Mesenteric fat pad (tissue), 1 donor: ENCODE measurements at places on chromosomes 1 and 21. TPM values are rescaled to one million over a fixed set of nuclear protein-coding genes. Genes with fewer than 3 reads are reported as not detected.

The TRIM17 gene
- not detected for total RNA-seq

GRCh38 chr1:171191992-171192391 is 6.9 kb downstream of the FMO2 start:
- no peak for DNase-seq

DNA sequence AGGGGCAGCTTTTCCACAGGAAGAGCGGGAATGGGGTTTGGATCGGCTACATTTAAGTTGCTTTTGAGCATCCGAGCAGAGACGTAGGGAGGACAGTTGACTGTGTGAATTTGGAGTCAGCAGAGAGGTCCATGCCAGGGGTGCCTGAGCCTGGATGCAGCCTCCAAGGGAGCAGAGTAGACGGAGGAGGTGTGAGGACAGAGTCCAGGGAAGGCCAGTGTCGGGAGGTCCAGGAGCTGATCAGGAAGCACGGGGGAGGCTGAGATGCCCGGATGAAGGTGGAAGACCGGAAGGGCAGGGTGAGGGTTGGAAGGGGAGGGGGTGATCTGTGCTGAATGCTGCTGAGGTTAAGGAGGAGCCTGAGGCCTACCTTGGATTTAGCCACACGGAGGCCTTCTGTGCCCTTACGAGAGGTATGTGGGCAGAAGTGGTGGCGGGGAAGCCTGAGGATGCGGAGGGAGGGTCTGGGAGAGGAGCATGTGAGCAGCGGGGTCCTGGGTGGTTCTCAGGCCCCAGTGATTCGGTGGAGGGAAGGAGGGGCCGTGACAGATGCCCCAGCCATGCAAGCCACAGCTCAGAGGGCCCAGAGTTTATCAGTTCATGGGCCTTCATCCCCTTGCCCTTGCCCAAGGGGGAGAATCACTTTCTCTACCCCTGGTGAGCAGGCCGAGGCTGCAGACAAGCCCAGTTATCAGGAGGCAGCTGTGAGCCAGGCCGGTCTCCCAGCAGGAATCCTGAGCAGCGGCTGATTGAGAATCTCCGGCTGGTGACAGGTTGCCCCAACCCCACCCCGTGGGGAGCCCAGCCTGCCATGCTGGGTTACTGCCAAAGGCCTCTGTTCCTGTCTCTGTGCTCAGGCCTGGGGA is 54.0 kb upstream of the ACTL8 start:
- no peak for DNase-seq

The NIBAN1 gene
- total RNA-seq: 25.9 TPM

The ZMYND12 gene
- total RNA-seq: 1.3 TPM

DNA sequence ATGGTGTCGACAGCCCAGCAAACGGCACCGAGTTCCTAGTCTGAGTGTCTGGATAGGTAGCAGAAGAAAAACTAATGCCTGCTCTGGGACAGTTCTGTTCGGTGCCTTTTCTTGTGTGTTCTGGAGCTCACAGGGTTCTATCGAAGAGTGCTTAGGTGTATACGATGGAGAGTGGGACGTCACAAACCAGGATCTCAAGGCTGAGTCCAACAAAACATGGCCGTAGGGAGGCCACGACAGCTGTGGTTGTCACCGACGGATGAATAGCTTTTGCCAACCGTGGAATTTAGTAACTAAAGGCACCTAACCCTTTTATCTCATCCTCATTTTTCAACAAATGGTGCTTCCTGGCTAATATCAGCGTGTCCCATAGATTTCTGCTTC is 635 bp upstream of the SYNJ1 start:
- DNase-seq: no peak

DNA sequence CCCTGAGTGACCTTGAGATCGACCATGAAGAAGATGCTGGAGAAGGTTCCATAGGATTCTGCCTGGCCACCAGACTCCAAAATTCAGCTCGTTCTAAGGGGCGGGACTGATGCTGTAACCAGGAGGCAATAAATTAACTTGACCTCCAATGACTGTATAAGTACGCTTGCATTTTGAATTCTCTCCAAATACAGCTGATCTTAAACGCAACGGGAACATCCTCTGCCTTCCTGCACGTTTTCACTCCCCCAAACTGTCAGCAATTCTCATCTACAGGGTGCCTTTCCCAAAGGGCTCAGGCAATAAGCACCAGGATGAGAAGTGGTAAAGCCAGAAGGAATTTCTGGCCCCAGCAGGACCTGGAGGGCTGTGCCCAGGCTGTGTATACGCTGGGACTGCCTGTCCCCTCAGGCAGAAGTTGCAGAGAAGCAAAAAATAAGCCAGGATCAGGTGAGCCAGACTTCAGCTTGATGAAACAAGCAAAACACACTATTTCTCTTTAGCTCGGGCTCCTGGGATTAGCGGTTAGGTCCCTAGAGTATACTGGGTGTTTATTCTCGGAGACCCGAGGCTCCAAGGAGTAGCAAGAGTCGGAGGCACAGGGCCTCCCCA is 124.8 kb downstream of the LRIG2 start:
- DNase-seq: no peak

The KCNE2 gene
- not detected for total RNA-seq

GRCh38 chr1:165383067-165383466 is 26.6 kb upstream of the LMX1A start:
- DNase-seq: no peak

DNA sequence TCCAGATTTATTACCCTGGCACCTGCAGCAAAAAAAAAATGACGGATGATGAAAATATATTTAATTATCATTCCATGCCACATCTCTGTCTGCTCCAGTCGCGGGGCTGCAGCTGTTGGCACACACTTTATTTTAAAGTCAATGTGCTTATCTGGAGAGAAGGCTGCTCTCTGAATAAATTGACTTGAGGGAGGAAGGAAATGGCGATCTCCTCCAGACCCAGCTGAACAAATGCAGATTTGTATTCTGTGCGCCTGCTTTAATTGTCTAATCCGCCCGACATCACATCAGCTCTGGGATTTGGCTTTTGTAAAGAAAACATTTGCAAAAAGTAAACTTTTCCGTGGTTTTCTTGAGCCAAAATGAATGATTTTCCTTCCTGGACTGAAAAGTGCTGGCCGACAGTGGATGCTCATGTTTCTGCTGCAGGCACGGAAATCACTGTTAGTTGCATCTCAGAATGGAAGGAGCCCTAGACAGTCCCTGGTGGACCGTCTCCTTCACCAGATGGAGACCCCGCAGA is 150.2 kb downstream of the CAMTA1 start:
- DNase-seq: no peak

DNA sequence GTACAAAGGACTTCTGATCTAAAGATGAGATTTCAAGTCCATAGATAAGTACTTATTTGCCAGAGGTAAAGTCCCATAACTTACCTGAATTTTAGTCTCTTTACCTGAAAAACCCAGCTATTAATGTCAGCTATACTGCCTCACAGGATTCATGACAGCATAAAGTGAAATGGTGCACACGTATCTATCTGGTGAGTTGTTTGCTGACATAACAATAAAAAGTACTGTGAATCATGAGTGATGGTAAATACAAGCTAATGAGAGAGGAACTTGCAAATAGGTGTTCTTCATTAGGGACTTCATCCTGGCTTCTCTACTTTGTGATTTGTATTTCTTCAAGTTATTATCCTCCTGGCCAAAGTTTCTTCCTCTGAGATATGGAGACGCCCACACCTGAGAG is 225.1 kb upstream of the C8B start:
- no peak for DNase-seq

GRCh38 chr1:85451236-85451830 is 13.6 kb downstream of the DDAH1 start:
- no peak for DNase-seq

- DNase-seq: no peak
Measured at GRCh38 chr1:172390301-172390682, 30.2 kb upstream of the C1orf105 start.

DNA sequence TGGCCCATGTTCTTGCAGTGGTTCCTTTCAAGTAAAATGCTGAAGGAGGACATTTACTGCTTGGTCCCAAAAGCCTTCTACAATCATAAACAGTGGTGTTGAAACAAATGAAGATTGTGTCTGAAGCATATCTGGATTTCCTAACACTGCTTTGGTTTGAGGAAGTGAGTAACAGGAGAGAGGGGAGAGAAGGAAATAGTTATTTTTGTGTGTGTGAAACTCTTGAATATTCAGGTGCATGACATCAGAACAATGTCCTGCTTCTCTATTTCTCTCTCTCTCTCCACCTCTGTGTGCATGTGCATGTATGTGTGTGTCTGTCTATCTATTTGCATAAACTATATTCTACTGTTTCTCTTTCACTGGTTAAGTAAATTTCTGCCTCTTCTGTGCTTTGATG is 61.4 kb upstream of the TNFSF18 start:
- DNase-seq: no peak

- DNase-seq: no peak
Measured at GRCh38 chr1:39104158-39105060, 78.3 kb downstream of the NDUFS5 start.

The SAMSN1 gene
- 42.4 TPM for total RNA-seq

DNA sequence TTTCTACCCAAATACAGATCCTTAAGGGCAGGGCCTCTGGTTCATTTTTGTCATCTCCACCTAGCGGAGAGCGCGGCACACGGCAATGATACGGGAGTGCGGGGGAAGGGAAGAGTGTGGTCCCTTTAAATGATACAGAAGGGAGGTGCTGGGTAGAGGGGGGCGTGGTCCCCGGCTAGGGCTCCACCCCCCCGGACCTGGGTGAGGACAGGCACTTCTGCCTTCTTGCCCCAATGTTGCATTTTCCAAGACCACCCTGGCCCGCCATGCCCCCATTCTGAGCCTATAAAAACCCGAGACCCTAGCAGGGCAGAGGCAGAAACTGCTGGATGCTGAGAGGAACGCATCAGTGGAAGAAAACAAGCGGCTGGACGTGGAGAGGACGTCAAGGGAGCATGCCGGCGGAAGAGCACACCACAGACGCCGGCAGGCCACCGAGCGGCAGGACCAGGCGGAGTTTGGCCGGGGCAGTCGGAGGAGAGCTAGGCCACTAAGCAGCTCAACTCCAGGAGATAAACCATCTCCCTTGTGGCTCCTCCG is 30.0 kb downstream of the LRRC3 start:
- DNase-seq: no peak

DNA sequence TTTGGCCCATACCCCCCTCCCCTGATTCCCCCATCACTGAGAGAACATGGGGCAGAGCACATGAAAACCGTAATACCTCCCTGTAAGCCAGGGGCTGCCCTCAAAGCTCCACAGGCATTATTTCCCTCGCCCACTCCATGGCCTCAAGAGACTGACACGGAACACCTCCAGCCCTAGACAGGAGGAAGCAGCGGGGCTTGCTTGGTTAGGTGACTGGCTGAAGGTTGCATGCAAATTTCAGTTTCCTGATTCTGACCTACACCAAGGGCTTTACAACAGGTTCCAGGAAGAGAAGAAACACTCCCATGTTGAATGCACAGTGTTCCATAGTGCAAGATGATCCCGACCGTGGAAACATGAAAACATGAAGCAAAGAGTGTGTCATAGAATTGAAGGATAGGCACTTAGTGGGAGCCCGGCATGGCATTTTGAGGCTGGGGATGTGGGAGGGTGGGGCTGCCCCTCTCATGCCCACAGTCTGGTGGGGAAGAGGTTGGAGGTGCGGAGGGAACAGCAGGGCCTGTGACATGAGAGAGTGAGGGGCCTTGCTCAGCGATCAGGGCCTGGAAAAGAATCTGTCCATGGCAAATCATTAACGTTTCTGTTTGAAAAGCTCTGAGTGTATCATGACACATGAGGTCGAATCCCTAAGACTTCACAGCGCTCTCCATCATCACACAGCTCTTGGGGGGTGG is 33.5 kb downstream of the GPR137B start:
- DNase-seq: peak; percentile 62

DNA sequence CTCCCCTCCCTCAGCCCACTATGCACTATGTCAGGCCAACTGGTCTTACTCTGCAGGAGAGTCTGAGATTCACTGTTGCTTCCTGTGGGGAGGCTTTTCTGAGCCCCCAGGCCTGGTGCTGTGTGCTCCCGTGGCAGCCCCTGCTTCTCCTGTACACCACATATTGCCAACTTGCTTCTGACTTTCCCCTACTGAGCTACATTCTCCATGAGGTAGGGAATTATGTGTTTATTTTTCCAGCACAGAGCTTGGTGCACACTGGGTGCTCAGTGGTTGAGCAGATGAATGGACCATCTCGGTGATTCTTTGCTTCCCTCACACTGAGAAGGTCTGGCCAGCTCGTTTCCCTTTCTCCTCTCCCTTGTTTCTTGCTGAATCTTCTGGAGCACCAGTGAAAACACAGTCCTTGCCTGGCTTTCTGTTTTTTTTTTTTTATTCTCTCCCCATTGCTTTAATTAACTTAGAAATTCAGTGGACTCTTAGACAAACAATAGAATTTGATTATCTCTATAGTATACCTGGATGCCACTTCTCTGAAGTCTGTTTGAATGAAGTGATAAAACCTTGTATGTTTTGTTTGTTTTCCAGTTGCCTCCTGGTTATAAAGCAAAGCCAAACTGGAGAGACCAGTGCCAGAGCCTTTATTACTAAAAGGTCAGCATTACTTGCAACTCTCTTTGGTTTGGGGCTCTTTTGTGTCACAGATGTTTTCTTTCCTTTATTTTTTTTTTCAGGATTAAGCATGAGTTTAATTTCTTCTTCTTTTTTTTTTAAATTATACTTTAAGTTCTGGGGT is 50.3 kb upstream of the CNIH3 start:
- DNase-seq: no peak

DNA sequence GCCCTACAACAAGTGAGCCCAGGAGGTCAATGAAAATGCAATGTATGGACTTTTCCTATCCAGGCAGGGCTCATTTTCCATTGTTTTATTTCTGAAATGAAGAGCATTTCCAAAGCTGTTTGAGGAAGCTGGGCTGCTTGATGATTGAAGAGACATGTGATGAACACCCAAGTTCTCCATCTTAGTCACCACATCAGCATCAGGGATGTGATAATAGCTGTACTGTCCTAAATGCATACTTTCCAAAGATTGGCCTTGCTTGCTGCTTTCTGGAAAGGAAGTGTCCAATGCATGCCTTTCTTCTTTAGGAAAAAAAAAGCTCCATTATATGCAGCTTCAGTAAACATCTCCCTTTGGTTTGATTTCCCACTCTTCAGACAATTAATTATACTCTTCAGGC is 425.9 kb upstream of the RUNX1 start:
- DNase-seq: no peak
